ENCODE measurements at places on chromosomes 3 and 15.
A peak's percentile ranks its signal among the peaks of the same experiment; 100 is the strongest.

DNA sequence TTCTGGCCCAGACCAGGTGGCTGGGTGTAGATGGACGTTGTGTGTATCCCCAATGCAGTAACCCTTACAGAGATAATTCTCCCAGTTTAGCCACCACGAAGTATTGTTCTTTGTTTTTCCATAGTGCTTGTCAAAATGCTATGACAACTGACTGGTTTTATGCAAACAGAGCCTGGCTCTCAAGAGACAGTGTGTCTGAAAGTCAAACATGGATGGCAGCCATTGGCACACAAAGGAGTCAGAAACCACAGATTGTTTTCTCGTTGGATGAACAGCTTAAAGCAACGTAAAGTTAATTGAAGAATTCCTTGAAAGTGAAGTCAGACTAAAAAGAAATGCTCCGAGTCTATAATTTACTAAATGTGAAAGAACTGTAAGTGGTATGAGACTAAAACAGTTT, 91.2 kb downstream of the FILIP1L start:
- DNase-seq = peak; percentile 33

DNA sequence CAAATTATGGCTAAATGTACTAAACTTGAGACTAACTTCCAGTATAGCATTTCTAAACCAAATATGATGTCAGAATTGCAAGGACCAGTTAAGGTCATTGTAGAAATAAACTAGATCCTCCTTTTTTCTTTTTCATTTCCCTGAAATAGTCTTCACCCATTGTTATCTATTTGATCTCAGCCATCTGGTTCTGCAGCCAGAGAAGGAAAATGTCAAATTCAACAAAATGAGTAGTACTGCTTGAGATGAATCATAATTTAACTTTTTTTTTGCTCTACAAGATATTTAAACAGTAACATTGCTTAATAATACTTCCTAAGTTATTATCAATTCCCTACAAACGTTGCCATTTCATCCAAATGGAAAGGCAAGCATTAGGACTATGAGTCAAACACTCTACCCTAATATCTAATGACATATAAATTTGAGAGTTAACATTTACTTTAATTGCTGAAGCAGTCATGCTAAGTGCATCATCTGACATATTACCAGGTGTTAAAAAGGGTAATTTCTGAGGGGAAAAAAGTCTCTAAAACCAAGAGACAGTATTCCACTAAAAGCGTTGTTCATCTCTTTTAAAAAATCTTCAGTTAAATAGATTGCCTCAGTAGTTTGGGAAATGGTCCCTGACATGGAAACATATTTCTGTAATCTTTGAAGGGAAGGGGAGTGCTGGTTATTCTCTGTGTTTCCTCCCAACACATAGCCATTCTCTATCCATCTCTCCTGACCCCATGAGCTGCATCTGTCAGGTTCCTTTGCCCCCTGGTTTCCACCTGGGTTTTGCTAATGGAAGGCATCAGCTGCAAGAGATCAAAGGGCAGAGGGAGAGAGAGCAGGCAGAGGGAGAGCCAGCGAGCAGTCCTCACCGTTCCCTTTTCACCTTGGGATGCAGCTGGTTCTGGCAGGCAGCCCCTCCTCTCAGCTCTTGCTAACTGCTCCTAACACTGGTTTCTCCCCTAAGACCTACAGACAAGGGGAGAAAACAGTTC, 138.5 kb downstream of the ARPP21 start:
- DNase-seq = no peak

DNA sequence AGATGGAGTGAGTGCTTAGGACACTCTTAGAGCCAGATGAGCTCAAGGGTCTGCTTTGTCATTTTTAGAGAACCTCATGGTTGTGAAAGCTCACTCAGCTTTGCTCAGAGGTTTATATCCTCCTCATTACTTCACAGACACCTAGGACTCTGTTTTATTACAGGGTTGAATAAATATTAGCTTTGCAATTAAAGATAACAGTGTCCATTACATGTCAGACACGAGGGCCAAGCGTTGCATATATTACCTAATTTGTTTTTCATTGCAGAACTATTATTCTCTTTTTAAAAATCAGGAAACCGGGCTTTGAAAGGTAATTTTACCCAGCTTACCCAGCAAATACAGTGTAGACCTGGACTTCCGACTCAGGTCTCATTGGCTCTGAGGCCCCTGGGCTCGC, 16.1 kb downstream of the MAP6D1 start:
- no peak for DNase-seq

DNA sequence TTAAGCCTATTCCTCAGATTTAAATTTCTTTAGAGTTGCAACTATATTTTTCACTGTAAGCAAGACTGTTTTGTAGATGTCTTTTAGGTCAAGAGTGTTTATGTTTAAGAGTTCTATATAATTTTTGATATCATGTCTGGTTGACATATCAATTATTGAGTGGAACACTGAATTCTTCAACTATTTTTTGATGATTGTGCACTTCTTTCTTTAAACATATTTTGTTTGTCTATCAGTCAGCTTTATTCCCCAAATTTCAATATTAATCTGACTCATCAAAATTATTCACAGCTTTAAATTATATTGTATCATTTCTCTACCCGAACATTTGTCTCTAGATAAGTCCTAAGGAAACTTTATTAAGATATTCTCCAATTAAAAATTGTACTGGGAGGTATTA, 933.6 kb upstream of the ROBO1 start:
- no peak for DNase-seq
